ENCODE measurements at places on chromosomes 4 and X.

GRCh38 chr4:43047058-43047457 is 154.5 kb downstream of the GRXCR1 start:
- no peak for DNase-seq

DNA sequence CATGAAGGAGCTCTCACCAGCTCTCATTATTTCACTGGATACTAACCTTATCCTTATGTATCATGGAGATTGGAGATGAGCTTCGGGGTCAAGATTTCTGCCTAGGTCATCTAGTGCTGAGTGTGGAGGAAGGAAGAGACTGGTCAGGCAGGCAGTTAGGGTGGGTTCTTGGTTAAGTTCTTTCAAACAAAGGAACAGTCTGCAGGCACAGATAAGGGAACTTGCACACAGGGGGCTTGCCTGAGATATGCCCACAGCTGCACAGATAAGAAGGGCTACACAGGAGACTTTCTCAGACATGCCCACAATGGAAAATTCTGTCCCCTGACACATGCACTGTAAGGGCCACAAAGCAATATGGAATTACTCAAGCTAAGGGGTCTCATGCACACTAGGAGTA is 904.1 kb downstream of the NLGN4X start:
- DNase-seq: no peak

- peak; percentile 61 for DNase-seq
Measured at GRCh38 chrX:100636321-100636991, at the start of gene TSPAN6. Gene TSPAN6 (minus strand): TSS chrX:100636806. CDS start chrX:100636694, 112 bp downstream.

GRCh38 chr4:11597506-11597905 is 168.8 kb upstream of the HS3ST1 start:
- DNase-seq: no peak

DNA sequence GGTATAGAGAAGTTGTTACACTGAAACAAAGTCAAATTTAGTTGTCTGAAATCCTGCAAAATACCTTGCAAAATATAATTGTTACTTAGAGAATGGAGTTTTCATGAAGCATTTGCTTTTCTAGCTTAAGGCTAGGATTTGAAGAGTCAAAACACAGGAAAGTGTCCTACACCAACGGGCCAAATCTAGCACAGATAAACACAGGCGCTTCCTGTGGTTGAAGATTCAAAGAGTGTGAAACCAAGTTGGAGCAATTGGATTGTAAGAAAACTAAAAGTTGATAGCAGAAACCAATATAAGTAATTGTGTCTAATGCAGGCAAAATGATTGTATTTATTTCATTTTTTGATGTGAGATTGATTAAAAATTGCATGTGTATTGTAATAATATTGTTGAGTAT is 2002.5 kb upstream of the TENM3 start:
- no peak for DNase-seq

GRCh38 chr4:96052827-96053226 is 212.9 kb downstream of the PDHA2 start:
- DNase-seq: no peak

DNA sequence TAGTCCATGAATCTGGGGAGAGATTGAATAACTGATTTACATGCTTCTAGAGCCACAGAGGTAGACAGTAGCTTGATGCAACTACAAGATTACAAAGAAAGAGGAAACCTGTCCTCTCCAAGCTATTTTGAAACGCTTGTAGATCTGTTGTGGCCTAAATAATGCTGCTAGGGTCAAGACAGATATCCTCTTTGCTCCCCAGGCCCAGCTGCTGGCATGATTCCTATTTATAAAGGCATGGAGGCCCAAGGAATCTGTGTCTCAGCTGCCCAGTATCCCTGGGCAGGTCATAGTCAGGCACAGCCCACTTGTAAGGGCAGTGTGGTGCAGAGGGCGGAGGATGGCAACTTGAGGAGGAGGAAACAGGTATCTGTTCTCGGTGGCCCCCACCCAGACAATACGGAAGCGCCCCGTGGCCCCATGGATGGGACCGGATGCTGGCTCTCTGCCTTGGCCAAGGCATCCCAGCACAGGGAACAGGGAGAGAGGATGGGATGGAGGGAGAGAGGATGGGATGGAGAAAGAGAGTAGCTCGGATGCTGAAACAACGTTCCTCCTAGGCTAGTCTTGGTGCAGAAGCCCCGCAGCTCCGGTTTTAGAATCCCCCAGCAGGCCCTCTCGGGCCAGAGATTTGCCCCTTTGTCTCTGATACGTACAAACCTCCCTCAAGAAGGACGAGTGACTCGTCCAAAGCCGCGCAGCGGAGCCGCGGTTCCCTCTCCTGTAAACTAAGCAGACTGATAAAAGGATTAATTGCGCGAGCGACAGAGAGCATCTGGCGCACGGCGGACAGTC is 767 bp upstream of the SMIM20 start:
- no peak for DNase-seq

DNA sequence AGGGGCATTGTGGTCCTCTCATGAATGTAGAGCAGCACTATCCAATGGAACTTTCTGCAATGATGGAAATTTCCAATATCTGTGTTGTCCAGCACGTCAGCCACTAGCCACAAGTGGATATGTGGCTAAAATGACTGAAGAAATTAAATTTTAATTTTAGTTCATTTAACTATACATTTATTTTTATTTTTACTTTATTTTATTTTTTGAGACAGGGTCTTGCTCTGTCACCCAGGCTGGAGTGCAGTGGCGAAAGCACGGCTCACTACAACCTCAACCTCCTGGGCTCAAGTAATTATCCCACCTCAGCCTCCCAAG is 13.3 kb upstream of the RBBP7 start:
- no peak for DNase-seq

GRCh38 chrX:9765737-9766097 is at the start of gene GPR143:
Gene GPR143 (minus strand): TSS chrX:9765847. CDS start chrX:9765817, 30 bp downstream.
- DNase-seq: no peak

DNA sequence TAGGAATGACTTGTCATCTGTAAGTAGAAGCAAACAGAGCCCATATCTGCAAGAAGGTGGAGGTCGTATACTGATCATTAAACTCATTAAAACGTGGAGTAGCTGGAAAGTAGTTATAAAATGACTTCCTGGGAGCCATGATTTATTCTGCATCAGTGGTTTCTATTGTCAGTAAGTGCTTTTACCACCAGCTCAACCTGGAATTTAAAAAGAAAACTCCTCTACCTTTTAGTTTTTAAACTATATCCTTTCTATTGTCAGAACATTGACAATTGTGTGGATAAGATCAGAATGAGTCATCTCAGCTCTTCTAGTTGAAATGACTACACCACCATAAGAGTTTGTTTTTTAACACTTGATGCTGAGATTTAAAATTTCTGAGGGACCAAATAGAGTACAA is 651.2 kb upstream of the GALNT7 start:
- DNase-seq: no peak

DNA sequence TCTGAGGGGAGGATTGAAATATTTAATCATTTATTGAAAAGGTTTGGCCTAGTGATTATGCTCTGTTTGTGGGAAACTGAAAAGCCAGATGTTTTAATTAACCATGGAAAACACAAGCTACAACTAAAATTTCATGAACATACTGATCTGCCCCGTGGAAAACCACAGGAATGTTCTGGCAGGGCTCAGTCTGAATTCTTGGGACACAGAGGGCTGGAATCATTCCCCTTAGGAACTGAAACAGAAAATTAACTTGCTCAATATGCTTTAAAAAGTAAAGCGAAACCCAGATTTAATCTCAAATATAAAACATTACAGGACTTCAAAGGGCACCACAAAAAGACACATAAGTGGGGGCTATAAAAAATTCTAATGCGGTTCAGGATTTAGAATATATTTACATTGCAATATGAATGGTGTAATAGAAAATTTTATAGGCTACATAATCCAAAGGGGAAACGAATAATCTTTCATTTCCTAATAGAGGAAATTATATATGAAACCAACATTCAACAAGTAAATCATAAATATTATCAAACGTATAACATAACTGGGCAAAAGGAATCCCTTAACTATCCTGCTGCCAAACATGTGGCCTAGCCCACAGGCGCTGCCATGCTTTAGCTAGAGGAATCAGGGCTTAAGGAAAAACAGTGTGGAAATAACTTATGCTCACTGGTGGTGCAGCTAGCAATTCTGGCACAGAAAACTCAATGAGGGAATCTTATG is 70.9 kb downstream of the APBB2 start:
- no peak for DNase-seq

GRCh38 chrX:153061732-153062131 is 5.5 kb downstream of the PNMA3 start:
- no peak for DNase-seq

DNA sequence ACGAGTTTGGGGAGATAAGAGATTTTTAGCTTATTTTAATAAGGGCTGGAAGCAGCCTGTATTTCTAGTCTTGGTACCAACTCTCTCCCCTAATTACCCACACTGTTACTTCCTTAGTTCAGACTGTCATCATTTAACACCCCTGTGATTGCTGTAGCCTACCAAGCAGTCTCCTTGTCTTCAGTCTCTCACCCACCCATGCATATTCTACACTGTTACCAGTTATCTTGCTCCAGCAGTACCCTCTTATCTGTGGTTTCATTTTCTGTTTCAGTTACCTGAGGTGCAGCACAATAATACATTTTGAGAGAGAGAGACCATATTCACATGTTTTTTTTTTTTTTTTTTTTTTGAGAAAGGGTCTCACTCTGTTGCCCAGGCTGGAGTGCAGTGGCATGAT is 80.2 kb downstream of the DIAPH2 start:
- DNase-seq: no peak

DNA sequence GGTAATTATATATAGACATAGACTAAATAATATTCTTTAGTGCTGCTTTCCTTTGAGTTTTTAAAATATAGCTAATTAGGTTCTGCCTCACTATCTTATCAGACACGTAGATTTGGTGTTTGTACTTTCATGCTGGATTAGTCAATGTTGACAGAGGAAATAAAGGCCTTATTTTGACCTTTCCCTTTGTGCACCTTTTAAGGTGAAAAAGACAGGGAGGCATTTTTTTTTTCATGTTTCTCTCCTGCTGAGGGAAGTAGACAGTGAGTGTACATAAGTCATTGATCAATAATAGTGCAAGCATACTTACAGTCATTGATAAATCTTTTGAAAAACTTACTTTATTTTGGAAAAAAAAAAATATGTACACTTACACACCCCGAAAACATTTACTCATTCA is 467.8 kb downstream of the GRXCR1 start:
- DNase-seq: no peak

- no peak for DNase-seq
Measured at GRCh38 chrX:149827254-149827653, 45.5 kb downstream of the MAGEA9 start.

- no peak for DNase-seq
Measured at GRCh38 chrX:114073926-114074325, 510.0 kb upstream of the HTR2C start.

DNA sequence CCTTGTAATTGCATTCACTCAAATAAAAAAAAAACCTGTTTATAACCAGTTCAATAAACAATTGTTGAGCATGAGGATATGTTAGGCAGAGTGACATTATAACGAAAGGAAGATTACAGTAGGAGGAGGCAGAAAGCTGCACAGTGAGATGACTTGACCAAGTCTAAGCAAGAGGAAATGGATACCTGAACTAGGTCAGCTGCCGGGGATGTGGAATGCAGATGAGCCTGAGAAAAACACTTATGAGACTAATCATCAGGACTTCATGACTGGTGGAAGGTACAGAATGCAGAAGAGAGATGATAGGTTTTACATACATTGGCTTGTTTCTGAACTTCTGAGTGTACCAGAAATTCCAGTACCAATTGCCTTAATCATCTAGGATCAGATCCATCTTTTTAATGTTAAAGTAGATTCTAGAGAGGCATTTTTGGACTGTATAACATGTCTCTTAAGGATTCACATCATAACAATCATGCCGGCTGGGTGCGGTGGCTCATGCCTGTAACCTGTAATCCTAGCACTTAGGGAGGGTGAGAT is 208.1 kb upstream of the PPP3CA start:
- DNase-seq: no peak

- no peak for DNase-seq
Measured at GRCh38 chrX:21658152-21658737, at the start of gene KLHL34. Gene KLHL34 (minus strand): TSS chrX:21658330. CDS start chrX:21657788, 542 bp downstream.

DNA sequence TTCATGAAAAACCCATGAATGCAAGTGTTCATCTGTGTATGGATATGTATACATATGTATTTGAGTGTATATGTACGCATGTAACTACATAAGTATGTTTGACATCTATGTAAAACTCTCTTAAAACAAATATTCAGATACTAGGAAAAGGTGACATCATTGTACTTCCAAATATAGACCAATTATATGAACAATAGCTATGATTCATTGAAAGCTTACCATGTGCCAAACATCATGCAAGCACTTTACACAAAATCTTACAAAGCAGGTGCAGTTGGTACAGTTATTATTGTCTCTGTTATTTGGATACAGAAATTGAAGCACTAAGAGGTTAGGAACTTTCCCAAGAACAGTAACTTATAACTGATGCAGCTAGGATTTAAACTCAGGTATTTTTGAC is 21.4 kb downstream of the MAGEB17 start:
- DNase-seq: no peak

GRCh38 chr4:119028296-119028695 is 107.3 kb upstream of the MYOZ2 start:
- no peak for DNase-seq

GRCh38 chrX:71910986-71911730 is 513 bp downstream of the NHSL2 start:
- peak; percentile 46 for DNase-seq

DNA sequence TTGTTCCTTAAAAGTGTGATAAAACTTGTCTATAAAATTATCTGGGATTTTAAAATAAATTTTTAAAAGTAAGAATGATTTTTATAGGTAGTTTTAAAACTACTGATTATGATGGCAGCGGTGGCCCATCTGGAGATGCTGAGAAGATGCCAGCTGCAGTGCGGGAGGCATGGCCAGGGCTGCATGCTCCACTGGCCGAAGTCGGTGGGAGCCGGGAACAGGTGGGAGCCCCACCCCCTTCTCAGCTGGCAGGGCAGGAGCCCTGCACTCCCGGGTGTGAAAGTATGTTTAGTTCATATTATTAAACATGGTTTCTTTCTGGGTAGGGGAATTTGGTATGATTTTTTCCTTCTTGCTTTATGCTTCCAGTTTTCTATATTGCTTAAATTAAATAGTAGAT is 63.8 kb downstream of the CORIN start:
- no peak for DNase-seq

All from dorsolateral prefrontal cortex (tissue), 122 donors.